ENCODE measurements at places on chromosomes 11 and 22. TPM values are rescaled to one million over a fixed set of nuclear protein-coding genes. Genes with fewer than 3 reads are reported as not detected.

Gene NFAM1
- total RNA-seq, result 0.05 TPM

Gene NCF4
- 48.2 TPM for total RNA-seq

Gene DDTL
- not detected for total RNA-seq

Gene SGSM1
- total RNA-seq, result not detected

Gene GLB1L3
- total RNA-seq, result 4.0 TPM

Gene ISX
- total RNA-seq, result not detected

Gene TRPM5
- total RNA-seq, result not detected

Gene THY1
- total RNA-seq, result not detected

Gene TEX12
- not detected for total RNA-seq

Gene SCGB1A1
- total RNA-seq, result not detected

Gene KRTAP5-2
- total RNA-seq, result not detected

Gene SMTN
- 51.0 TPM for total RNA-seq

Gene SCN3B
- not detected for total RNA-seq

Data from activated CD8-positive, alpha-beta T cell treated with anti-CD3 and anti-CD28 coated beads, Interleukin-2, amount 10 ng/mL, durations not matched to agents 7 days and 5 days (primary cell).